ENCODE measurements at places on chromosomes 6 and 20.

GRCh38 chr6:26233649-26234420, 131.2 kb upstream of the BTN3A2 start:
- no peak for DNase-seq

- DNase-seq, result no peak
Measured at GRCh38 chr20:58938541-58938940, 42.5 kb upstream of the NELFCD start.

DNA sequence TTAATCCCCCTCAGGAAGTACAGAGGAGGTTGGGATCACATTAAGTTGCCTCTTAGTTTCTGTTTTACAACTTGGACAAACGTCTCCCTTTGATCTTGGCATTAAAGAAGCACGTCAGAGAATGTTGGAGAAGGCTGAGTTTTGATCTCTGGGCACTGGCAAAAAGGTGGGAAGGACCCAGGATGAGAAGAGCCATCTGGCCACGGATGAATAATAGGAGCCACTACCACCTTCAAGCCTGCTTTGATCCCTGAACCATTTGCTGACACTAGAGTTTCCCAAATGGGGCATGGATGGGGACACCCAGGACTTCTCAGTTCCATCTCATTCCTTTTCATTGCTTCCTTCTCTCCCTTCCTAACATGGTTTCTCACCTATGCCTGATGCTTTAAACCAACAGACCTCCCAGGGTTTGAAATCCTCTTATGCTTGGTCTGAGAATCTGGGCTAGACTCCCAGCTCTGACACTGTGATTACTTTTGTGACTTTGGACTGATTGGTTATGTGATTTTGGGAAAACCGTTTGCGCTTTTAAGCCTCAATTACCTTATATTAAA, 5.8 kb downstream of the TM9SF4 start:
- no peak for DNase-seq

- DNase-seq, result no peak
Measured at GRCh38 chr6:17193106-17193775, 87.9 kb upstream of the RBM24 start.

Measured in brain microvascular endothelial cell (primary cell).